ENCODE measurements at places on chromosomes 7 and 10.

DNA sequence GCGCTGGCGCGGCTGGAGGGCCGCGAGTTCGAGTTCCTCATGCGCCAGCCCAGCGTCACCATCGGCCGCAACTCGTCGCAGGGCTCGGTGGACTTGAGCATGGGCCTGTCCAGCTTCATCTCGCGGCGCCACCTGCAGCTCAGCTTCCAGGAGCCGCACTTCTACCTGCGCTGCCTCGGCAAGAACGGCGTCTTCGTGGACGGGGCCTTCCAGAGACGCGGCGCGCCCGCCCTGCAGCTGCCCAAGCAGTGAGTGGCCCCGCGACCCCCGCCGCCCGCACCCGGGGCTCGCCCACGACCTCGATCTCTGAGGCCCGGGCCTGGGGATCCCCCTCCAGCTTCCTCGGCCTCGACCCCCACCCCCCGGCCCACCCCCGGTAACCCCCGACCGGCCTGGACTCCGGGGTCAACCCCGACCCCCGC lies 537 bp downstream of the FOXK1 start:
- DNase-seq = no peak

- no peak for DNase-seq
Measured at GRCh38 chr10:114613237-114613979, 44.7 kb downstream of the ABLIM1 start.

DNA sequence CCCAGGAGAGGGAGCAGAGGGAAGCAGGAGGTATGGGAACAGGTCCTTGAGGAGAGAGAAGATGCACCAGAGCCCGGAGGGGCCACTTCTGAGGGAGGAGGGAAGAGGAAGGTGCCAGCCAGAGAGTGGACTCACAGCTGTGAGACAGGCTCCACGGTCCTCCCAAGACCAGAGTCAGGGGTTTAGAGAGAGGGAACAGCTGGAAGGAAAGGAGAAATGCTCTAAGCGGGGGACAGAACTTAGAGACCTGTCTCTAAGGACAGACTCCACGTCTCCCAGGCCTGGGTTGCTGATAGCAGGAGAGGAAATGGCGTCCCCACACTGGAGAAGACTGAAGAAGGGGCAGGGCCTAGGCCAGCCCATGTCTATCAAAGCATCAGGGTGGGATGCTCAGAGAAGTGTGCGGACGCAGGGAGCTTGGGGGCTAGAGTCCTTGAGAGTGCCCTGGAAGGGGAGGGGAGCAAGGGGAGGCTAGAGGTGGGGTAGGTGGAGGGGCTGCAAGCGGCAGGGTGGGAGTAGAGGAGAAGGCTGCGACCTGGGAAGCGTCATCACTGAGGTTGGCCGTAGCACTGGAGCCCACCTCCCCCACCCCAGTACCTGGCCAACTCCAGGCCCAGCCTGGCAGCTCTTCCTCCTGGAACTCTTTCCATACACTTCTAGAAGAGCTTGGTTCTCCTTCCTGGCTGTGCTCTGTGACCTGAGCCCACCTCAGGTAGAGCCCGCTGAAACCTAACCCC lies 25.6 kb upstream of the GRID1 start:
- no peak for DNase-seq

GRCh38 chr10:121579656-121580055 lies 18.6 kb downstream of the FGFR2 start:
- DNase-seq = no peak

DNA sequence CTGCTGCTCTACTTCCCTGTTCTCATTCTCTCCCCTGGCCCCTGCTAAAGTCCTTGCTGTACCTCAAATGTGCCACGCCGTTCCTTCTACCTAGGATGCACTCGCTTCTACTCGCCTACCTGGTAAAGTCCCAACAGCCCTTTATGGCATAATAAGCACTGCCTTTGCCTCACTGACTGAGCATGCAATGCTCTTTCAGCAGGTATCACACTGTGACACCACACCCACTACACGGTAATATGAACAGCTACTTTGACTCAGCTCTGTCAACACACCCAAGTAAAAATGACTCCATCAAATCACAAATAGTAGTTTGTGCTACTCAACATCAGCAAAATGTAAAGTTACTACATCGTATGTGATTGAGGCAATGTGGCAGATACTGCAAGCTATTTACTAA lies 37.6 kb downstream of the FAM204A start:
- DNase-seq = no peak

DNA sequence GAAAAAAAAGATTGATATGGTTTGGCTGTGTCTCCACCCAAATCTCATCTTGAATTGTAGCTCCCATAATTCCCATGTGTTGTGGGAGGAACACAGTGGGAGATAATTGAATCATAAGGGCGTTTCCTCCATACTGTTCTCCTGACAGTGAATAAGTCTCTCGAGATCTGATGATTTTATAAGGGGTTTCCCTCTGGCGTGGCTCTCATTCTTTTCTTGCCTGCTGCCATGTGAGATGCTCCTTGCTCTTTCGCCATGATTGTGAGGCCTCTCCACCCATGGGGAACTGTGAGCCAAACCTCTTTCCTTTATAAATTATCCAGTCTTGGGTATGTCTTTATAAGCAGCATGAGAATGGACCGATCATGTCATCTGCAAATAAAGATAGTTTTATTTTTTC lies 29.4 kb upstream of the MAP3K8 start:
- DNase-seq = no peak

DNA sequence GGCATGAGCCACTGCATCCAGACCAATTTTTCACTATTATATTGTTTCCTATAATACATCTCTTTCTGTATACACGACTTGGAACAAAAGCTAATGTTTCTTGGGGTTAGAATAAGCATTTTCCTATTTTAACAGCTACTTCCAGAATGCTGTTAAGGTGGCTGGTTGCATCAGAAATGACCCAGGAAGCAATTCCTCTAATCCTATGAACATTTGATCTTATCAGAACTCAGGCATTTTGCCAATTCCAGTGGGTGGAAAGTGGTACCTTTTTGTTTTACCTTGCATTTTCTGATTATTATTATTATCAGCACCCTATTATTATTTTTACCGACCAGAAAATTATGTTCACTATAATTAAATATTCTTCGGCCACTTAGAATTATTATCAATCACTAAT lies 73.3 kb downstream of the NDUFB2 start:
- DNase-seq = no peak

DNA sequence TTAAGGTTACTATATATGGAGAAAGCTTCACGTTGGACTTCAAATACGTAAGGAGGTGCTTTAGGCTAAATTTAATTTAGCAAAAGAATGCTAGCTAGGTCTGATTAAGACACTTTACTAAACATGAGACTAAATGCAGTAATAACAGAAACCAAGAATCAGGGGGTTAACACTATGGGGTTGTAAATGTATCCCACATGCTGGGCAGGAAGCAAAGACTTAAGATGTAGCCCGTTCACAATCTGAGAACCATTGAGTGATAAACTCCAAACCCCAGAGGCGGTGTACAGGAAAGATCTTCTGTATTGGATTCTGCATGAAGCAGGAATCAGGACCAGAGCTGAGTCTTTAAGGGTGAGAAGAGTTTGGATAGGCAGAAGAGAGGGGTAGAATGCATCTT lies 60.4 kb downstream of the FZD1 start:
- no peak for DNase-seq

DNA sequence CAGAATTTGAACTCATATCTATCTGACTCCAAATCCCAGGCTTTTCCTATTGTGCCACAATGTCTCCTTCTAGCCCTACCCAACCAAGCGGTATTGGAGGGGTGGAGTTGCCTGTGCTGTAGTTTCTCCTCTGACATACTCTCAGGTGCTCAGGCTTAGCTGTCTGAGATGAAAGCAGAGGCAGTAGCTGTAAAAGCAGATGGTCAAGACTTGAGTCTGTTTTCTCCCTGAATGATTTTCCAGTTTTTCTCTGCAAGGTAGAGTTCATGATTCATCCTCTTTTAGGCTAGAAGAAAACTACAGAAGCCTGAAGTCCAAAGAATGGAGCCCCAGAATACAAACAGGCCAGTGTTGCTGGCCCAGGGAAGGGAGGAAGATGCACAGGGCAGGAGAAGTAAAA lies 130.0 kb downstream of the PDE1C start:
- DNase-seq = no peak

- no peak for DNase-seq
Measured at GRCh38 chr10:89837165-89838043, 136.0 kb downstream of the KIF20B start.

GRCh38 chr7:112759905-112760304 lies 30.3 kb downstream of the TMEM168 start:
- no peak for DNase-seq

- no peak for DNase-seq
Measured at GRCh38 chr7:12323415-12323814, 80.2 kb downstream of the VWDE start.

GRCh38 chr10:77118603-77119282 lies 518.9 kb downstream of the KCNMA1 start:
- DNase-seq = no peak

DNA sequence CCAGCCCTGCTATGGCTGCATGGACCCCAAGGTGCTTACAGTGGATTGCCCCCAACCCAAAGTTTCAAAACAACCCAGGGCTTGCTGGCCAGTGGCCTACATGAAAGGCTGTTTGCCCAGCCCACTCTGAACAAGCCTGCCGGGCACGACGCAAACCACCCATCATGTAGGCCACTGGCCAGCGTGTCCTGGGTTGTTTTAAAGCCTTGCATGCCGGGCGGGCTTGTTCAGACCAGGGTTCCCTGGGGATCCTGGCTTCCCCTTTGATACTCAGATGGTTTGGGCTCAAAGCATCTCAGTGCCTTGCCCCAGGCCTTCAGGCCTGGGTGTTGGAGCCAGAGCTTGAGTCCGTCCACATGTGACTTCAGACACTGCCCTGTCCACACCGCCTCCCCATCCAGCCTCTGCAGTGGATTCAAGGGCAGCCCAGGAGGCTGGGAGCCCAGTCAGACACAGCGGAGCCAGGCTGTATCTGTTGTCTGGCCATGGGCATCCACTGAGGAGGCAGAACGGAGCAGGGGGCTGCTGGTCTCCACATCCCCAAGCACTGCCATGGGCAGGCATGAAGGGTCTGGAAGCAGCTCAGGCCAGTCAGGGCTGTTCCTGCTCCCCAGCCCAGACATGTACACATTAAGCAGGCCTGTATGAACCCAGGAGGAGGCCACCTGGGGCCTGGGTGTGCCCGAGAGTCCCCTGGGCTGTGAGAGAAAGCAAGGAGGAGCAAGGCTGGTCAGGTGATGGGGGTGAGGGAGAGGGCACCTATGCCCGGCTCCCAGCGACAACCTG lies 4.0 kb upstream of the ADIRF start:
- DNase-seq = no peak

DNA sequence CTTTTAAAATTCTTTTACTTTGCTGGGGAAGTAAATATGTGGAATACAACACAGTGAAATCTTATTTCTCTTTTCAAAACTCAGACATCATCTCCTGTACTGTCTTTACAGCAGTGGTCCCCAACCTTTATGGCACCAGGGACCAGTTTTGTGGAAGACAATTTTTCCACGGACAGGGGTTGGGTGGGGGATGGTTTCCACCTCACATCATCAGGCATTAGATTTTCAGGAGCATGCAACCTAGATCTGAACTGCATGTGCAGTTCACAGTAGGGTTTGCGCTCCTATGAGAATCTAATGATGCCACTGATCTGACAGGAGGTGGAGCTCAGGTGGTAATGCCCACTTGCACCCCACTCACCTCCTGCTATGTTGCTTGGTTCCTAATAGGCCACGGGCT lies 12.2 kb downstream of the TMEM60 start:
- no peak for DNase-seq

DNA sequence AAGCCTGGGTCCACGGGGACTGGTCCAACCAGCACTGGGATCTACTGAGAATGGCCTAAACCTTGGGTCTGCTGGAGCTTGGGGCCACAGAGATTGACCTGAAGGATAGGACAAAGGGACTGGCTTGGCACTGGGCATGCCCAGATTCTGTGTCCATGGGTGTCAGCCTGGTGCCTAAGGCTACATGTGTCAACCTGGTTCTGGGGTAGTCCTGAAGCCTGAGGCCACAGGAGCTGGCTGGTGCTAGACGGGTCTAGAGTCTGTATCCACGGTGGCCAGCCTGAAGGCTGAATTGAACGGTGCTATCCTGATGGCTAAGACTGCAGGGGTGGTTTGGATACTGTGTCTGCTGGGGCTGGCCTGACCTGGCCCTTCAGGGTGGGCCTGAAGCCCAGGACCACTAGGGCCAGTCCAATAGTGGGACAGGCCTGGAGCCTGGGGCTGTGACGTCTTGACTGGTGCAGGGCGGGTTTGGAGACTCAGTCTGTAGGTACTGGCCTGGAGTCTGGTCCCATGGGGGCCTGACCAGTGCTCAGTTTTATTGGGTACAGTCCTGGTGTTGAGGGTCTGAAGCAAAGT lies 152.4 kb upstream of the HPS1 start:
- DNase-seq = no peak

GRCh38 chr7:151393031-151393977 lies 16.5 kb downstream of the WDR86 start:
- DNase-seq = no peak

GRCh38 chr7:55052741-55053427 lies 34.1 kb downstream of the EGFR start:
- no peak for DNase-seq

- no peak for DNase-seq
Measured at GRCh38 chr10:66405566-66405965, 520.3 kb upstream of the LRRTM3 start.

Measured in stimulated activated CD8-positive, alpha-beta memory T cell treated with anti-CD3 and anti-CD28 coated beads, Interleukin-4, amount 100 ng/mL, for 1 hour (primary cell).